ENCODE measurements at places on chromosomes 3 and 15.

DNA sequence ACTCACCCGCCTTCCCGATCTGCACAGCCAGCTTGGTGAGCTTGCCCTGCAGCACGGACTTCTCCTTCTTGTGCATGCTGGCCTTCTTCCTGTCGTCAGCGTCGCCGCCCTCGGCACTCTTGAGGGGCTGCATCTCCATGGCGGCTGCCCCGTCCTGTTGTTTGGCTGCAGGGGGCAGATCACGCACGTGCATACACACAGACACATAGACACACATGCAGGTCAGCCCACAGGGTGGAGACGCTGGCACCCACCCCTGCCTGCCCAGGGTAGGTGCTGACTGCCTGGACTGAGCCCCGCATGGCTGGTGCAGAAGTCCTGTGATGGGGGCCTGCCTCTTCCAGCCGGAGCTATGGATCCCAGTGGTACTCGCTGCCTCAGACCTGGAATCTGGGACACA, 57.3 kb upstream of the SEC13 start:
- no peak for DNase-seq

- no peak for DNase-seq
These were observed 382.4 kb upstream of the GBE1 start for GRCh38 chr3:82143661-82144412.

DNA sequence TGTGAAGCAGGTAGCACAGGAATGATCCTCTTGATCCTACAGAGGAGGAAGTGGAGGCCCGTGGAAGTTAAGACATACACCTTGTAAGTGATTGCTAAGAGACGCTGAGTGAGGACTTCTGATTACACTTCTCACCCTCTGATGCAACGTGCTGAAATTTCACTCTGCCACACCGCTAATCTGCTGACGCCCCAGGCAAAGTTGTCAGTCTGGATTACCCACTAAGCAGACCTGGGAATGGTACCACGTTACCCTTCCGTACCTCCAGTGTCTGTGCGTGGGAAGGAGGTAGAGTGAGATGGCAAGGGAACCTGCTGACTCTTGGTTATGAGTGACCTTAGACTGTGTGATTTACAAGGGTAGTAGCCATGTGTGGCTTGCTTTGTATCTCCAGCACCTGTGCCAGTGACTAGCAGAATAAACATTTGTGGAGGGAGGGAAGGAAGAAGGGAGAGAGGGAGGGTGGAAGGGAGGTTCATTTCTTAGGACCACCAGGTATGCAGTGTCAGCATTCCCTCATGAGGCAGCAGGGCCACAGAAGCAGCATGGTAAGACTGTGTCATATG, 115.0 kb downstream of the ALDH1A2 start:
- no peak for DNase-seq

- DNase-seq: no peak
These were observed at the start of gene RASL12 for GRCh38 chr15:65067645-65068402. Gene RASL12 (minus strand): TSS chr15:65067991. CDS start chr15:65067835, 156 bp downstream.

GRCh38 chr3:67540198-67540894, 114.1 kb downstream of the SUCLG2 start:
- no peak for DNase-seq

DNA sequence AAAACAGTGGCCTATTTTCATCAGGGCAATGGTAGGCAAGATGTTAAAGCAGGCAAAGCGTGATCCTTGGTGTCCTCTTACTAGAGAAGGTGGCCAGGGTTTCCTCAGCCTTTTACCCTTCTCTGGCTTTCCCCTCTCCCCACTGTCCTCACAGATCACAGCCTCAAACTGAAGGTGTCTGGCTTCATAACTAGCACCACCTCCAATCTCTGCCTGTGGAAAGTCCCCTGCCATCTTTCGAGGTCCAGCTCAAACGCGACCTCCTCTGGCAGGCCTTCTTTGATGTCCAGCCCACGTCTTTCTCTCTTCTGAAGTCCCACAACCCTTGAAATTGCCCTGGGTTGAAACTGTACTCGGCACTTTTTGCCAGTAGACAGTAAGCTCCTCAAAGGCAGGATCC, 35.9 kb downstream of the CYP19A1 start:
- DNase-seq: no peak
